ENCODE measurements at places on chromosomes 3 and 15.

DNA sequence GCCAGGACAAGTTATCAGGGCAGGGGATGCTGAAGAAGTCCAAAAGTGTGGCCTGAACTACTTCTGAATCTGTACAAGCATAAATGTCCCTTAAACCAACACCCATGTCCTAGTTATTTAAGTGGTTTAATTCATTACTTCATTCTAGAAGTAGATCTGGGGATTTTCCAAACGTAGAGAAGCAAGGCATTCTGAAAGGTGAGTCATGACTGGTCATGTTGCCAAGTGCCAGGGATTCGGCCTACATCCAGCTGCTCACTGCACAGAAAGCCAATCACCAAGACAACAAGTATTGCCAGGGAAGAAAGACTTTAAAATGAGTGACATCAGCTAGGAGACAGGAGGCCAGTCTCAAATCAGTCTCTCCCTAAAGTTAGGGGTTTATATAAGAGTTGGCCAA is 396.6 kb downstream of the GABRB3 start:
- peak; percentile 33 for DNase-seq

- no peak for DNase-seq
Measured at GRCh38 chr15:70834999-70835398, 19.0 kb downstream of the LARP6 start.

GRCh38 chr3:159919873-159920272 is 68.8 kb upstream of the IL12A start:
- DNase-seq, result no peak

DNA sequence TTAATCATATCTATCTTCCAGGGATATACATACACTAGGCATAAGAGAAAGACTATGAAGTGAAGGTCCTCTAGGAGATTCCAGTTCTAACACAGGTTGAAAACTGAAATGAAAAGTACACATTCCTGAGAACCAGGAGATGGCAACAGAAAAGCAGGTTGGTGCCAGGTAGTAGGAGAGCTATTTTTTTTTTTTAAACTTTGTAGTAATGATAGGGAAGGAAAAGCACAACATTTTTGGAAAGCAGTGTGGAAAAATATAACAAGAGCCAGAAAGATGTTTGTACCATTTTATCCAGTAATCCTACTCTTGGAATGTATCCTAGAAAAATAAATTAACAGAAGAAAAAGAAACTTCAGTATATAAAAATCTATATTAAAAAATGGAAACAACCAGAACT is 189.9 kb downstream of the DTWD1 start:
- no peak for DNase-seq

DNA sequence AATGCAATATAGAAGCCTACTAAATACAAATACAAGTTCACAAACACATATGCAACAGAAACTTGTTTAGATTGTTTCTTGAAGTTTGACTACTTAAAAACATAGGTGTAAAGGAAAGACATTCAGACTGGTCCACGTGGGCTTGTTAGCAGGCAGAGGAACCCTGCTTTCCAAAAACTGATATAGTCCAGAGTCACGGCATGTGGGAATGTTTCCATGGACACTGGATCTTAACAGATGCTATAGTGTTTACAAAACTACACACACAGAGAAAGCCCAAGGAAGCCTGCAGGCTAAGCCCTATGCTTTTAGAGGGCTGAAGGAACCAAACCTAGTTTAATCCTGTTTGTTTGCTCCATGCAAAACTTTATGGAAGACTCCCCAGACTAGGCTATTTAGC is 45.2 kb upstream of the LRRC58 start:
- DNase-seq, result no peak

DNA sequence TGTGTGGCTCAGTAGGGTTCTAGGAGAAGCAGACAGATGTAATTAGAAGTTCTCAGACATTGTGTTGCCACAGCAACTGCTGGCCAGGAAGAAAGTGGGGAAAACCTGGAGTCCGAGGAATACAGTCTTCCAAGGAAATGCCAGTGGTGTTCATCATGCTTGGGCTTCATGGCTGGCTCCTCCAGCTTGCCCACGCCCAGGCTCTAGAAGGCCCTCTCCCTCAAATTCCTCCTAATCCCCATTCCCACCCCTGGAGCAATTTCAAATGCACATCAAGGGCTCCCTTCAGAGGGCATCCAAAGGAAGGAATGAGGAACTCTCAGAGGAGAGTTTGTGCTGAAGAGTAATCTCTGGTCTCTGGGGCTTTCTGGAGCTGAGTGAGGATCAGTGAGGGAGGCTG is 21.9 kb downstream of the FSTL1 start:
- no peak for DNase-seq

DNA sequence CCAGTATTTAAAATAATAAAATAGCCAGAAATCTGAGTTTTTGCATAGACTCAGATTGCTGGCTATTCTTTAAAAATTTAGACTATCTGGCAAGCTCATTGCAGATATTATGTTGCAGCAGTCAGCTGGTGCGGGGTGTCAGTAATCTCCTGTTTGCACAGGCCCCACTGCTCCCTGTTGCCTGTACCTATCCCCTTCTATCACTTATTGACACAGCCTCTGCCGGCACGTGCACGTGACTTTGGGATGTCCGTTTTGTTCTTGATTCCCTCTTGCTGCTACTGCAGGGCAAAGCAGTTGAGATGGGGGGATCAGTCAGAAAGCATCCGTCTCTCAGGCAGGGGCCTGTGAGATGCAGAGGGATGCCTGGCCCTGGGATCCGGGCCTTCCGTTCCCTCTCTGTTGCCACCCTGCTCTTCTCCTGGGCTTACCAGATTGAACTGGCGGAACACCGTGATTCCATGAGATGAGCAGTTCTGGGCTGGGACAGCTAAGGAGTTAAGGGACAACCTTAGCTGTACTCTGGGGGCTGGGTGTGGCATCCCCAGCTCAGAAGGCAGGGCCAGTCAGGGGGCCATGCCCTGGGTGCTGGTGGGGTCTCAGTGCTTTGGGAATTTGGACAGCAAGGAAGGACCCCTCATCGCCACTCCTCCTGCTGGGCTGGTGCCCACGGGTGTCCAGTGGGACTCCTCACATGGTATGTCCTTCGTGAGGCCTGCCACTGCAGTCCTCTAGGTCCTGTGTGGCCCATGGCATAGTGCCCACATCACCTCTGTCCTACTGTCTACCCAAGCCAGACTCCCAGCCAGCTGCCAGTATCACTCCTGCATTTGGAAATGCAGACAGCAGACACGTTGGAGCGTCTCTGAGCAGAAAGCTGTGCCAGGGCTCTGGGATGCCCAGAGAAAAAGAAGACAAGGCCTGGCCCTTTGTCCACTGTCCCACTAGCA is 11.8 kb downstream of the MRAS start:
- DNase-seq, result no peak

DNA sequence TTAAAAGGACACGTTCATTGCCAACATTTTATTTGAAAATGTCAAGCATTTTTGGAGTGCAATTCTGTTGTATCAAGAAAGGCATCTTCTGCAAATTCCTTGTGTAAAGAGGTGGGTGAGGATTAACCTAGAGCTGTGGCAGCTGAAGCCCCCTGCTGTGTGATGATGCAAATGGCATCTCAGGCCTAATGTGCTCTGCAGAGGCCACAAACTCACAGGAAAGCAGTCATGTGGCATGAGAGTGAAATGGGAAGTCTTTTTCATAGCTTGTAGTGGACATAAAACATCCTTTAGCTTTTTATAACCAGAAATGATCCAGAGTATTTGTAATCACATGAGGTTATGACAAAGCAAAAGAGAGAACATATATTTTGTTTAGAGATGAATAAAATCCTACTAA is 6.4 kb downstream of the CADM2 start:
- peak; percentile 24 for DNase-seq

DNA sequence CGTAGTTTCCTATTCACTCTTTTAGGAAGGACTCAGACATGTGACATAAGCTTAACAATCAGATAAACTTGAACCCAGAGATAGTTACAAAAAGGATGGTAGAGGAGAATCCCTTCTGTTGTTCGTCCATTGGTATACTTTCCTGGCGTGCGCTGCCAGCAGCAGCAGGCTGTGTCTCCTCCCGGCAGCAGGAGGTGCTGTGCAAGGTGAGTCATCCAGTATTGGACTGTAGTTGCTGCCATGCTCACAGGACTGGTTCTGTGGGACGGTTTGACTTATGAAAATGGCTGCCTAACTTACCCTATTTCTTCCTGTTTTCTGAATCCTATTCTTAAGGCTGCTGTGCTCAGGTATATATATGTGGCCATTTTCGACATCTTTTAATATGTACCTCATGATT is 253.4 kb upstream of the LRRC3B start:
- DNase-seq, result peak; percentile 16

GRCh38 chr15:49239105-49239504 is 69.1 kb downstream of the GALK2 start:
- no peak for DNase-seq

DNA sequence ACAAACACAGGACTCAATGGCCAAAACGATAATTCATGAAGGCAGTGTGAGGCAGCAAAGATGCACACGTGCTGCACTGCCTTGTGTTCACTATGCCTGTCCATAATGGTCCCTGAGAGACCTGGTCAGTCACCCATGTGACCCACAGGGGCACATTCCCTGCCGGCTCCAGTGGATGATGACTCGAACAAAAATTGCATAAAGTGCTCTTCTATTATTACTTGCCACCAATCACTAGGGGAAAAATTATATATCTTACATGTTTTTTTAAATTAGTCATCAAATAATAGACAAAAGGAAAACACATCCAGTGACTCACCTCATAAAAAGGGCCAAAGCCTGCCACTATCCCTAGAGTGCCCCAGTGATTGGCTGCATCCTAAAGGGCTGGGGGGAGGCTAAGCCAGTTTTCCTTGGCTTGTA is 47.5 kb downstream of the UBP1 start:
- DNase-seq, result peak; percentile 80

GRCh38 chr15:94582368-94582767 is 351.0 kb downstream of the MCTP2 start:
- peak; percentile 40 for DNase-seq

GRCh38 chr3:55704521-55704920 is 217.4 kb upstream of the WNT5A start:
- DNase-seq, result no peak

DNA sequence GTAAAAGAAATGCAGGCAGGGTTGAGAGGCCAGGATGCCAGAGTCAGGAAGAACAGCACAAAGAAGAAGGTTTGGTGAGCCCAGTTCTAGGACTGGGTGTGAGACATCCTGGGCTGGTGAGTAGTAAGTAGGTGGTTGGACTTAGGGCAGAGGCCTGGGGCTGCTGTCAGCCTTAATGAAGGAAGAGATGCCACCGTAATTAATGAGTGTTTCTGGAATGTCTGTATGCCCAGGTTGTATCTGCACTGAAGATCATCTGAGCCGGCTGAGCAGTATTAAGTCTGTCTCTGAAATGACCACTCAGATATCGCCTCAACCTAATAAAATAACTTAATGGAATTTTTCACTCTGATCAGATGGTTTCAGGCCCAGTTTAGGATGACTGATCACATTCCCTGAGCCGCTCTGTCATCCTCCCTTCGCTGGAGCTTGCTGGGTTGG is 532.9 kb upstream of the IL12A start:
- no peak for DNase-seq

DNA sequence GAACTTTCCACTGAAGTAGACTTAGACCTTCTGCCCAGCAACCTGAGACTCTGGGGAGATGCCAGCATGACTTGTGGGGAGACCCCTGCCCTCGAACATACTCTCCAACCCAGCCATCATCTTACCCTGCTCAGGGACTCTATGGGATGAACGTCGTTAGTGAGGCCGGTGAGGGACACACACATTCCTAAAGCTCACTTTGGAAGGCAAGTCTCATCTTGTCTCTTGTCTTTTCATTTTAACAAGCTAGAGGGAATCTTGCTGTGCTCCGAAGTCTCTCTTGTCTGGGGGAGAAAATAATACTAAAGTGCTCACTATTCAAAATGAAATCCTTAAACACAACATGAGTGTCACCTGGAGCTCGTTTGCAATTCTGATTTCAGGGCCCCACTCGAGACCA is 239.5 kb upstream of the HES1 start:
- no peak for DNase-seq

DNA sequence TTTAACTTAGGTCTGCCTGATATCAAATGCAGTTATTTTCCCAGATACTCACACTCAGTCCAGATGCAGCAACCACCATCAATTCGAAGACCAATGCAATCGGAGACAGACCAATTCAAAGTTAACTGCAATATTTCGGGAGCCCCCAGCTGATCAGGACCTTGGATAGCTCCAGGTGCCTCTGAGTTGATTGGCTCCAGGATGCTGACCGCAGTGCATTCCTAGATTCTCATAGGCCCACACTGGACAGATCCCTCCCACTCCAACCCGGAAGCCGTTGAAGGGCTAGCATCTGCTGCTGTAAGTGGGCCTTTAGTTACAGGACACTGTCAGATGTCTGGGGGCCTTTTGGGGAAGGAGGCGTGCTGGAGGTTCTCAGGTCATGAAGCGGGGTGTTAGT is 89.5 kb upstream of the ATP2B2 start:
- DNase-seq, result peak; percentile 87

- no peak for DNase-seq
Measured at GRCh38 chr3:27287052-27287451, 82.1 kb downstream of the NEK10 start.

- no peak for DNase-seq
Measured at GRCh38 chr3:193640165-193640715, 47.2 kb downstream of the OPA1 start.

- DNase-seq, result no peak
Measured at GRCh38 chr15:73921254-73921925, 4.9 kb upstream of the LOXL1 start.

- DNase-seq, result peak; percentile 35
Measured at GRCh38 chr3:184737641-184738505, 26.0 kb upstream of the MAGEF1 start.

GRCh38 chr3:25557694-25558093 is 107.0 kb downstream of the TOP2B start:
- no peak for DNase-seq

GRCh38 chr3:21747966-21748555 is 2.9 kb downstream of the ZNF385D start:
- DNase-seq, result no peak

GRCh38 chr15:80418892-80419537 is 14.8 kb downstream of the ARNT2 start:
- peak; percentile 50 for DNase-seq

DNA sequence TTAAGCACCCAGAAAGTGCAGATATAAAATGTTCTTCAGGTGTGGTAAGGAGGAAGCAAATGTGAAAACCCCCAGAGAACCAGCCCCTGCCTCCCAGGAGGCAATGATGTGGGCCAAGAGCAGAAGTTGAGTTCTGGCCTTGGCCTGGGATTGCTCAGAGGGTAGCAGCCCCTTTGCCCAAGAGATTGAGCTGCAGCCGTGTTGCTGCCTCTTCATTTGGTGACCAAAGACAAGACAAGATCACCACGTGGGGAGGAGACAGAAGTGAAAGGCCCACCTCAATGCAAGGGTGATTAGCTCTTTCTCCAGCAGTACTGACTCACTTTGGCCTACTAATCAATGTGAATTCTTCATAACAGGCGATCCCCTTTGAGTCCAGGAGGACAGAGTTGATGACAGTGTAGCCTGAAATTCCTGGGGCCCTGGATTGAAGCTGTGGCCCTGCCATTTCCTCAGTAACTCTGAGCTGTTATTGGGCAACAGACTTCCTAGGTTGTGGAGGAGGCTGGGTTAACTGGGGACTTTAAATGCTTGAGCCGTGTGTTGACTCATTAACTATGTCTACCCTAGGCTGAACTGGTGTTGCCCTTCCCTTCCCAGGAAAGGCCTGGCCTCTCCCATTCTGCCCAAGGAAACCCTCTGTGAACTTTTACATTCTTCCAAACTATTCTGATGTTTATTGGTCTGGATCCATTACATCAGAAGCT is 86.5 kb downstream of the ST6GAL1 start:
- no peak for DNase-seq

- no peak for DNase-seq
Measured at GRCh38 chr3:56342475-56342874, 125.8 kb downstream of the ERC2 start.

- no peak for DNase-seq
Measured at GRCh38 chr3:150480877-150481276, 65.4 kb downstream of the SERP1 start.

All from urothelium cell line (cell line).